Heart left ventricle (tissue), 16 donors: ENCODE measurements at places on chromosomes 6 and 20. TPM values are rescaled to one million over a fixed set of nuclear protein-coding genes. Genes with fewer than 3 reads are reported as not detected.

ZSCAN23 gene
- total RNA-seq: 0.81 TPM

CST4 gene
- not detected for total RNA-seq

SYNDIG1 gene
- 29.3 TPM for total RNA-seq

PKIB gene
- total RNA-seq: not detected

RHAG gene
- total RNA-seq: not detected

MATN4 gene
- total RNA-seq: not detected

DNA sequence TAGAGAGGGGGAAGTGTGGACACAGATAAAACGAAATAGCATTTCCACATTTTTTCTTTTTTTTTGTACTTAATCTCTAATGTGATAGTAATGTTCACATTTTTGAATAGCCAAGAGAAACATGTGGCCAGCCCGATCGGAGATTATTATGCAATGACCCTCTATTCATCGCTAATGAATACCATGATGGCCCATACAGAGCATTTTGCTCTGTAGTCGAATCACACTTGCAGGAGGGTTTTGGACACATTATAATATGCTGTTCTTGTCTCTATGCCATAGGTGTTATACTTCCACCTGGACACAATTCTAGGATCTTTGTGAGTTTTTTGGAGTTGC lies 60.1 kb downstream of the MTHFD1L start:
- no peak for DNase-seq

DNA sequence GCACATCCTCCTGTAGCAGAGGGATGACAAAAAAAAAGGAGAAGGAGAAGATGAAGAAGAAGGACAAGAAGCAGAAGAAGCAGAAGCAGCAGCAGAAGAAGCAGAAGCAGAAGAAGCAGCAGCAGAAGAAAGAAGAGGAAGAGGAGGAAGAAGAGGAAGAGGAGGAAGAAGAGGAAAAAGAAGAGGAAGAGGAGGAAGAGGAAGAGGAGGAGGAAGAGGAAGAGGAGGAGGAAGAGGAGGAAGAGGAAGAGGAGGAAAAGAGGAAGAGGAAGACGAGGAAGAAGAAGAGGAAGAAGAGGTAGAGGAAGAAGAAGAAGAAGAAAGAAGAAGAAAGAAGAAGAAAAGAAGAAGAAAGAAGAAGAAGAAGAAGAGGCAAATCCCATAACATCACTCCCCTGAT lies 35.0 kb upstream of the AHI1 start:
- no peak for DNase-seq

GRCh38 chr20:63175038-63175895 lies 40.7 kb downstream of the YTHDF1 start:
- no peak for DNase-seq

GRCh38 chr6:166903027-166903426 lies 53.3 kb downstream of the RNASET2 start:
- DNase-seq: no peak

GRCh38 chr6:89655122-89655521 lies 16.6 kb upstream of the LYRM2 start:
- no peak for DNase-seq

DNA sequence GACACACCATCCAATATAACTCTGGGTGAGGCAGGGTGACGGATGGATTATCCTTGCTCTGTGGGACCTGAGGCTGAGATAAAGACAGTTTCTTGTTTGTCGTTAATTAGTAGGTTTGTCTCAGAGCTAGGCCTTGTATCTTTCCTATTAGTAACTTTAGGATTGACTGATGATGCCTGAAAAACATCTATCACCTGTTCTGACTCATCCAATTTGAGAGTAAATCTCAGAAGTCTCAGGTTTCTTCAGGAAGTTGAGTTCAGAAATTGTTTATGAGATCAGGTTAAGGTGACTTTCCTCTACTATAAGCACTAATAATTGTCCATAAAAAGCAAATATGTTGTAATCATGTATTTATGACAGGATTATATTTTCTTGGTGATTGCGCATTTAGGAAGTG lies 129.5 kb upstream of the SUPT3H start:
- DNase-seq: no peak

DNA sequence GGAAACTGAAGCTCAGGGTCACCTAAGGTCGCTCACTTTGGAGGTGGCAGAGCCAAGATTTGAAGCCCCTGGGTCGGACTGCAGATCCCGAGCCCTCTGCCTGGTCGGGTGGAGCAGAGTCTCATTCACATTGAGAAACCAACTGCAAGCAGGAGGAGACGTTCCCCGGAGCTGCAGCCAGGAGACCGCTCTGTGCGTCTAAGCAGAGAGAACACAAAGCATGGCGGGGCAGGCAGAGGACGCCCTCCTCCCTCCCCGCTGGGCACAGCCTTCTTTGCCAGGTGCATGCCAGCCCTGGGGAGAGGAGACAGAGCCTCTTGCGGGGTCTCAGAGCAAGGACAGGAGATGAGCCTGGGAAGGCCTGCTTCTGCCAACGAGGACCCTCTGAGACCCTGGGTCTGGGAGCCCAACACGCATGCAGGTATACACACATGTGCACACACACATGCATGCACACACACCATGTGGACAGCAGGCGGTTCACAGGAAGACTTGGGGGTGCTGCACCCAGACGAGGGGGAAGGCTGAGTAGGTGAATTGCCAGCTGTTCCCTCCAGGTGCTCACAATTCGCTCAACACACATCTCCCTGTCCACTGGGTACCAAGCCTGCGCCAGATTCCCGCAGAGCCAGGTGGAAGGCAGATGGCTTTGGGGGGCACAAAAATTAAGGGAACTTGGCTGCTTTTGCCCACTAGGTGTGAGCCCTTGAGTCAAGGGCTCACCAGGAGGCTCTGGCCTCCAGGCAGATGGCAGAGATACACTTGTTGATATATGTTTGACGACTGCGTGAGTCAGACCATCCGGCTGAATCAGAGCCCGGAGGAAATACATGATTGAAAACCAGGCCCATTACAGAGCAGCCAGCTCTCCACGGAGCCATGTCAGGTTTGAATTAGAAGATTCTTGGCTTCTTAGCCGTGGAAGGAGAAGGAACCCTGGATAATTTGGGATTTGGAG lies 5.5 kb upstream of the NTSR1 start:
- DNase-seq: no peak

DNA sequence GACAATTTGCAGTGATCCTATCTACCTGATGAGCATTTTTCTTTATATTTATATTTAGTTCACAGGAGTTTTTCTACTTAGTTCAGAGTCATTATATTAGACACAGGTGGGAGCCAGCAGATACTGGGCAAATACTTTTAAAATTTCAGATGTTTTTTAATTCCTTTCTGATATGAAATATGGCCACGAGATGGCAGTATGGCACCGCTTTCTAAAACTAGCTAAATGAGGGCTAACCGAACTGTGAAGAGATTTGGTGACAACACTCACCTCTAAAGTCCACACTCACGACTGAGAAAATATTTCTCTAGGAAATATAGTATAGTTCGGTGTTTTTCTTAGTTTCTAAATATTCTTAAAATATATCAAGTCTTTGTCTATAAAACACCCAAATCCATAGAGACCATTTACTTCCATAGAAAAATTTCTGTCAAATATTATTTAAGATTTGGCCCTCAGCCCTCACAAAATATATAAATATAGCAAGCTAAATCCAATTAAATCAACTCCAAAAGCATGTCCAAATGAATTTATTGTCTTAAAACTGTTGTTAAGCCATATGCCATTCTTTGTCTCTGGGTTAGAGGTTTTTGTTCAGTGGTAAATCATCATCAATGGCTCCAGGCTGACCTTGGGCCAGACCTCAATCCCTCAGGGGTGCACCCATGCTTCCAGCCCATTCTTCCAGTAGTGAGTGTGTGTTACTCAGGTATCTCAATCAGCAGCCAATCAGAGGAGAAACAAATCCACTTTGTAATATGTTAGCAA lies 63.6 kb downstream of the HUS1B start:
- DNase-seq: peak; percentile 41

DNA sequence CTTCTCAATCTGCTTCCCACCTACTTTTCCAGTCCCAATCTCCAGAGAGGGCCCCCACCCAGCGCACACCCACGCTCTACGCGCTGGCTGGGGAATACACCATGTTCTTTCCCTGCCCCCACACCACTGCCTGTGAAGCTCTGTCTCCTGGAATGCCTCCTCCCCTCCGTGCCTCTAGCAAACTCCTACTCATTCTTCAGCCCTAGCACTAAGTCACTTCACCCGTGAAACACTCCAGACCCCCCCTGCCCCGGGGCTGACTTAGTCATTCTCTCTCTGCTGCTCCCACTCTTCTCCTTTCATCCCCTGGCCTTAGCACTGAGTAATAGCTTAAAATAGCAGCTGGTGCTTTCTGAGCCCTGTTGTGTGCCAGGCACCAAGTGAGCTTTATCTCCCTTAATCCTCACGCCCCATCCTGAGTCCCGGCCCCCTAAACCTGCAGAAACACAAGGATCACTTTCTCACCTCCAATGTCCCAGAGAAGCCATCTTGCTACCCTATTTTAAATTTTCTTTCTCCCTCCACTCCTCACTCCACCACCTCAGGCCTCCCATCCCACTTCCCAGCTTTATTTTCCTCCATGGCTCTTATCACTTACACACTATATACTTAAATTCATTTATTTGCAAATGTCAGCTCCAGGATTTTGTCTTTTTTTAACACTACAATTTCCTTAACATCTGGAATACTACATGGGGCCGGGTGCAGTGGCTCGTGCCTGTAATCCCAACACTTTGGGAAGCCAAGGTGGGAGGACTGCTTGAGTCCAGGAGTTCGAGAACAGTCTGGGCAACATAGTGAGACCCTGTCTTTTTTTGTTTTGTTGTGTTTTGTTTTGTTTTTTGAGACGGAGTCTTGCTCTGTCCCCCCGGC lies 6.3 kb upstream of the PARD6B start:
- DNase-seq: peak; percentile 93

DNA sequence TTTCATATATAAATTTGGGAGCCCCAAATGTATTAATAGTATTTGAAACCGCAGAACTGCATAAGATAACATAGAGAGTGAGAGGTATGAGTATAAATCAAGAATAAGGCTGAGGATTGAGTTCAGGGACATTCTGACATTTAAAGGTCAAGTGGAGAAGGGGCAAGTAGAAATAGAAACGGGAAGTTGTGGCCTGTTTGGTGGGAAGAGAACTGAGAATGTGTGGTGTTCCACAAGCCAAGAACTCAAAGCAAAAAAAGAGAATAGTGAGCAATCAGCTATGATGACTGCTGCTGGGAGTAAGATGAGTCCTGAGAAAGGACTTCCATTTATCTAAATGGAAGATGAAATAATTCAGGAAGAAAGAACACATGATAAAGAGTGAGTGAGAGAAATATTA lies 418.4 kb downstream of the CD109 start:
- no peak for DNase-seq

- no peak for DNase-seq
Observed at GRCh38 chr6:99011151-99011550, 63.4 kb upstream of the FBXL4 start.

DNA sequence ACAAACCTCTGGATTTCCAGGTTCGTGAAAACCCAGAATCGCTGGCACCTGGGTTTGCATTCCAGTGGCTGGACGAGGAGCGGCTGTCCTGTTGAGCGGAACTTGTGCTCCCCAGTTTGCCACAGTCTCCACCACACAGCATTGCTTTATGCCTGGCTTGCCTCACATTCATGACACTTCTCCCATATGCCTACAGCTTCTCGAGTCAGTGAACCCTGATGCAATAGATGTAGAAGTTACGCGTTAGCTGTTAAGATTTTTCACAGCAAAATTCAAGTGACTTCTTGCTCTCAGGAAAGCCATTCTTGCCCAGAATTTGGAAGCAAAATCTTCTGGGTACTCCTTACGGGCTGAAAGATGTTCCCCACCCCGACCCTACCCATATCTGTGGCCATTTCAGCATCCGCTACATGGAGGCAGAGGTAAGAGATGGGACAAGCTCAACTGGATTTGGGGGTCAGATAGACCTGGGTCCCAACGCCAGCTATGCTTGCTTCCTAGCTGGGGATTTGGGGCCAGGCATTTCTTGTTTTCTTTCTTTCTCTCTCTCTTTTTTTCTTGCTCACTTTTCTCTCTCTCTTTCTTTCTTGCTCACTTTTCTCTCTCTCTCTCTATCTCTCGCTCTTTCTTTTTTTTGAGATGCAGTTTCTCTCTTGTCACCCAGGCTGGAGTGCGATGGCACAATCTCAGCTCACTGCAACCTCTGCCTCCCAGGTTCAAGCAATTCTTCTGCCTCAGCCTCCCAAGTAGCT lies 12.4 kb upstream of the GDAP1L1 start:
- no peak for DNase-seq

GRCh38 chr20:2207770-2208097 lies 88.1 kb upstream of the TGM3 start:
- DNase-seq: no peak

DNA sequence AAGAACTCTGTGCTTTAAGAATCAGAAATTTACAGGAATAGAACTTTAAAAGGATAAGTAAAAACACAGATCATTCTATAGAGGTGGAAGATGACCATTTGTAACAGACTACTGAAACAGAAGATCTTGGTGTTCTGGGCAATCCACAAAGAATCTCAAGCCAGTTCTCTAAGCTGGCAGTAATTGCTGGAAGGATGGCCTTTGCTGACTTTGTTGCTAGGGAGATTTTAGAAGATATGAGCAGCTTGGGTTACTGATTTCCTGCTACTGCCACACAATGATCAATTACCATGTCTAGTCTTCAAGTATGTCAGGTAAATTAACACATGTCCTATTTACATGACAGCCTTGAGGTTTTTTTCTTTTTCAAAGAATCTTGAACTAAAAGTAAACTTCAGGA lies 31.1 kb downstream of the SNAP91 start:
- no peak for DNase-seq

GRCh38 chr6:122717350-122717749 lies 62.2 kb upstream of the FABP7 start:
- DNase-seq: no peak

DNA sequence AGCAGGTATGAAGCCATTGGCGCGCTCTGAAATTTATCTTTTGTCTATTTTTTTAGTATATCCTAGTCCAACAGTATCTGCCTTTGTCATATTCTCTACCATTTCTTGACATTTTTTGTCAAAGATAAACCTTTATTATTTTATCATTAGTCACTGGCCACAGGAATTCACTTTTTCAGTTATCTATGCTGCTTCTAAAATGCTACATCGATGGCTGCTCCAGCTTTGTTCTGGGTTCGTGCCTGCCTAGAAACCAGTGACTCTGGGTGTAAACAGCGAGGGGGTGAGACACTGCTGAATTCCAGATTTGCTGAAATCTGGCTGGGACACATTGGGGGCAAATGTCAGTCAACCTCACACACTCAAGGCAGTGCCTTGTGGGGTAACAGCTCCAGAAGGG lies 193.4 kb downstream of the CDC5L start:
- no peak for DNase-seq

DNA sequence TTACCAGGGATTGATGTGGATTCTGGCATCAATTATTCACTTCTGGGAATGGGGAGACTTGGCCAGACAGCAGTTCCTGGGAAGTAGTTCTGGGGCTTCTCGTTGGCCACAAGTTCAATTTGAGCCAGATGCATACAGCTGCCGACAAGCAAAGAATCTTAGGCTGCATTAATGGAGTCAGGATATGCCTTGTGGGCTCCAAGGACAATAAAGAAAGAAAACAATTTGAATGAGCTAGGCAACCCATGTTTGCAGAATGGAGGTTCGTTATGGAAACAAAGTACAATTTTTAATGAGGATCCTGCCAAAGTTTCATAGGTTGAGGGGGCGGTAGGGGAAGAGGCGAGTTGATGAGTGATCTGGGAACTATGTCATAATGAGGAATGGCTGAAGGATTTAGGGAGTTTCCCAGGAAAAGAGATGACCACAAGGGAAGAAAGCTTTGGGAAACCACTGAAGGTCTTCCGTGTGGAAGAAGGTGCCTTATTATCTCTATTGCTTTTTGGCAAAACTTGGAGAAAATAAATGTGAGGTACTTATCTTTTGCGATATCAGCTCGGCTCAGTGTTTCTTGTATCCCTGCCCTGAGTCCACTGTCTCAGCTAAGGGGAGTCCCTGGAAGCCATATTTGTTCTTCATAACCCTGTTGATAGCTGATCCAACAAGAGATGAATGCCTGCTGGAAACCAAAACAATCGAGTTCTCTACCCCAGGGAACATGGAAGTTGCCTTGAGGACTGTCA lies 181.0 kb upstream of the ZNF217 start:
- DNase-seq: no peak
